COR-L47 (cell line): ENCODE measurements at places on chromosomes 3 and 15.

DNA sequence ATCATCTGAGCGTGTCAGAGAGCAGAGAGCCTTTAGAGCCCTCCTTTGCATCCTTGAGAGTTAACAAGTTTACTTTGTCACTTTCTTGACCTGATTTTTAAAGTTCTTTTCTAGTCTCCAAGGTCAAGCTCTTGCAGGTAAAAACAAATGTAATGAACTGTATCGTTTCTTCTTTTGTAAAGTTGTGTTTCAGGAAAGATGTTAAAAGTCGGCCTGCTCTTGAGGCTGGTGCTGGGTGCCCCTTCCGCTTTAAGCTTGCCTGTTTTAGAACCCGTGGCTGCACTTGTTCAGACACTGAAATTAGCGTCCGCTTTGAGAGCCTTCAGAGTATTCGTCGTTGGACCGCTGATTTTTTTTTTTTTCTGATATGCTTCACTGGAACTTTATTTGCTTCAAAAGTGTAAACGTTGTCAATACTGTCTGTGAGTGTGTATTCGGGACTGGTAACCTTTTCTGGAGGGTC is 52.6 kb upstream of the ULK4 start:
- DNase-seq, result no peak

DNA sequence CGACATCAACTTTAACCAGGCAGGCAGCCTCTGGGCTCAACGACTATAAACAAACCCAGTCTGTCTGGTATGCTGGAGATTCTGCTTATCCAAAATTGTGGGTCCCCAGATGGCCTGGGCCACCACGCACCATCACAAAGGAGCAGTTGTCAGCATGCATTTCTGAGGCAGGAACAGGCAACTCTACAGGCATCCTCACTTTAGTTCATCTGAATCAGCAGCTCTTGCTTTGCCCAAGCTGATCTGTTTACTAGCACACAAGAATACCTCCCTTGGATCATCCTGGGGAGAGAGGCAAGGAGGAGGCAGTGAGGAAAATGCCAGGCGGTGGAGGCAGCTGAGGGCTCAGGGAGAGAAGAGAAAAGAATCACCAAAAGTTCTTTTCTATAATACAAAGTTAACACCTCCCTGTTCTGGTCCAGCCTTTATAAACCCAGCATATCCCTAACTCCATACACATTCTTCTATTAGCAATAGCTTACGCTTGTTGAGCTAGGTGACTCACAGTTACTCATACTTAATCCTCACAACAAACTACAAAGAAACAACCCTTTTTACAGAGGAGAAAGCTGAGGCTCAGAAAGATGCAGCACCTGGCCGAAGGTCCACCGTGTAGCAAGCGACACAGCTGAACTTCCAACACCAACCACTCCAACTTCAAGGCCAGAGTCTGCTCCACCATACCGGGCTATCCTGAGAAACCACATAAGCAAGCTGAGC is 33.6 kb downstream of the ZDHHC3 start:
- no peak for DNase-seq

DNA sequence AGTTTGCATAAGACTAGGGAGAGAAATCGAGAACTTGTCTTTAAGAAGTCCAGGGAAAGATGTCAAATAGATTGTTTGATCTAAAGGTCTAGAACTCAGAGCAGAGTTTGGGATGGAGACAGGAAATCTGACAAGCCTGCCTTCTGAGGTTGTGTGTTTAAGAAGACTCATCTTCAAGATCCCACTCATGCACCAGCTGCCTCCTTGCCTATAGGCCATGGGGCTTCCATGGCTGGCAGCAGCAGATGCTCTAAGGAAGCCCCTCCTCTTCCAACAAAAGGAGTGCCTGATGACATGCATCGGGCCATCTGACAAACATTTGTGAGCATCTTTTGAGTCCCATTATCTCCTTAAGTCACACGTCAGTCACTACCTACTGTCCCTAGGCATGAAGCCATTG is 47.4 kb downstream of the WNT5A start:
- no peak for DNase-seq

DNA sequence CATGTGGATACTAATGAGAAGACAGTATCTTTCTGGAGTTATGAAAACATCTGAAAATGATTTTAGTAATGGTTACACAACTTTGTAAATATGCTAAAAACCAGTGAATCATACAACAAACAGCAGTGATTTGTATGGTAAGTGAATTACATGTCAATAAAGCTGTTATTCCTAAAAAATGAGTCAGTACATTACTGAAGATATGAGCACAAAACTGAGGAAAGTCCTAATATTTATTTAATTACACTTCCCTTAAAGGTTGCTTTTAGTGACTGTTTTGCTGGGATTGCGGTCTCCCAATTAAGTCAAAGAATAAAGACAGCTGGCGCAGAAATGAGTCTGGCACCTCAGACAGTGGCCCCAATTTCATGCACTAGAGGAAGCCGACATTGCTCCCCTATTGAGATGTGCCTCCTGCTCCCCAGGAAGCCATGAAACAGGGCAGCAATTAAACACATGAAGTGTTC is 50.9 kb upstream of the FSIP1 start:
- peak; percentile 82 for DNase-seq

- DNase-seq, result no peak
These were observed 700 bp upstream of the EDEM1 start for GRCh38 chr3:5186858-5187155.

DNA sequence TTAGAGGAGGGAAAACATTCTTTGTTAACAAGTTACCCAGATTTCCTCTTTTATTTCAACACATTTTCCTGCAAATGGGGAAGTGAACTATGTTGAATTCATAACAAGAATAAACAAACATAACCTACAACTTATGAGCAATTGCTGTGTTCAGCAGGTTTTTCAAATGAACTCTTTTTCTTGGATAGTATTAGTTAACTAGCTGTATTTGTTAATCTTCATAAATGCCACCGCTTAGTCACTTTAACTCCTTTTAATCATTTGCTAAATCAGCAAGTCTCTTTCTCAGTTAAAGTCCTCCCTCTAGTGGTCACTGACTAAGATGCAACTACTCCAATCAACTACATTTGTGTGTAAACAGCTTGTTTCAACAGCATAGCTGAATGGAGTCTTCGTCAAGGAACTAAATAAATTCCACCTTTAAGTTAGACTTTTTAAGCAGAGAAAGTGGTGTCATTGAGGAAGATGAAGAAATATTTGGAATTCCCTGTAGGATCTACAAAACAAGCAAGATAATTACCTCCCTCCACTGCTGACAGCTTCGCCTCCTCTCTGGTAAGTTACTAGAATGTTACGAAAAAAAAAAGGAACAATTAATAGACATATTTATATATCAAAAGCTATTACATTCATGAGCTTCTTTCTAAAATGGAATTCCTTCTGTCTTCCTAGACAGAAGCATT is 1122.0 kb downstream of the ROBO1 start:
- DNase-seq, result peak; percentile 41

- no peak for DNase-seq
These were observed 21.5 kb downstream of the SCN5A start for GRCh38 chr3:38627956-38628355.

- no peak for DNase-seq
These were observed 25.5 kb upstream of the HES1 start for GRCh38 chr3:194110483-194110882.

- no peak for DNase-seq
These were observed 4.5 kb downstream of the GPR156 start for GRCh38 chr3:120280566-120280965.

- no peak for DNase-seq
These were observed 17.1 kb downstream of the ARHGAP31 start for GRCh38 chr3:119311081-119311925.

DNA sequence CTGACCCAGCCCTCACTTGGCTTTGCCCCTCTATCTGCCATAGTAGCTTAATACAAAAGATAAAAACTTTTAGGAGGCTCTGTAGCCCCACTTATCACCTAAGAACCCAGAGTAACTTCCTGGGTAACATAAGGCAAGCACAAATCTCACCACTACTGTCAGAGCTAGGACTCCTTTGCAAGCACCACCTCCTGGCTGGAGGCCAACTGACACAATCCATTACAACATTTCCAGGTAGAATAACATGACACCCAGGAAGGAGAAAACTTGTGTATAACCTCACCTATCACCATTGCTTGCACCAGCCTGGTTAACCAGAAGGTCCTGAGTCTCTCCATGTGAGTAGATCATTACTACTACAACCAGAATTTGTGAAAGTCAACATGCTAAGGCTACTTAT is 230.0 kb downstream of the TUSC7 start:
- no peak for DNase-seq

- DNase-seq, result no peak
These were observed 361.5 kb upstream of the KCNH8 start for GRCh38 chr3:18786650-18787323.
